Transverse colon (tissue), 4 donors: ENCODE measurements at places on chromosomes 7 and 10.

- H3K27ac ChIP-seq: no peak overlapping the region
- no peak overlapping the region for H3K4me3 ChIP-seq
- H3K4me1 ChIP-seq: no peaks in the 10 kb centered on the region
These were observed 41.5 kb downstream of the GATA3 start for GRCh38 chr10:8095959-8096358.

- no peak overlapping the region for H3K4me3 ChIP-seq
- no peaks in the 10 kb centered on the region for H3K4me1 ChIP-seq
- peaks cover 5% of the 10 kb centered on the region for H3K27me3 ChIP-seq
- no peak overlapping the region for H3K27ac ChIP-seq
- peak; percentile 45 for DNase-seq
These were observed 11.2 kb upstream of the SLC35B4 start for GRCh38 chr7:134327896-134328295.

DNA sequence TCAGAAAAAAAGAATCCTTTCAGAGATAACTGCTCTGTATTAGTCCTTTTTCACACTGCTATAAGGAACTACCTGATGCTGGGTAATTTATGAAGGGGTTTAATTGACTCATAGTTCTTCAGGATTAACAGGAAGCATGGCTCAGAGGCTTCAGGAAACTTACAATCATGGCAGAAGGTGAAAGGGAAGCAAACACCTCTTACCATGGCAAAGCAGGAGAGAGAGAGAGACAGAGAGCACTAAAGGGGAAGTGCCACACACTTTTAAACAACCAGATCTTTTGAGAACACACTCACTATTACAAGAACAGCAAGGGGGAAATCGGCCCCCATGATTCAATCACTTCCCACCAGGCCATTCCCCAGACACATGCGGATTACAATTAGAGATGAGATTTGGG, 114.2 kb downstream of the TES start:
- no peaks in the 10 kb centered on the region for H3K4me1 ChIP-seq
- H3K27ac ChIP-seq: no peak overlapping the region
- no peak overlapping the region for H3K4me3 ChIP-seq
- H3K27me3 ChIP-seq: no peaks in the 10 kb centered on the region

GRCh38 chr10:115861455-115861854, 411.6 kb downstream of the GFRA1 start:
- no peak for DNase-seq
- no peak overlapping the region for H3K4me3 ChIP-seq
- no peaks in the 10 kb centered on the region for H3K36me3 ChIP-seq
- H3K4me1 ChIP-seq: no peaks in the 10 kb centered on the region

DNA sequence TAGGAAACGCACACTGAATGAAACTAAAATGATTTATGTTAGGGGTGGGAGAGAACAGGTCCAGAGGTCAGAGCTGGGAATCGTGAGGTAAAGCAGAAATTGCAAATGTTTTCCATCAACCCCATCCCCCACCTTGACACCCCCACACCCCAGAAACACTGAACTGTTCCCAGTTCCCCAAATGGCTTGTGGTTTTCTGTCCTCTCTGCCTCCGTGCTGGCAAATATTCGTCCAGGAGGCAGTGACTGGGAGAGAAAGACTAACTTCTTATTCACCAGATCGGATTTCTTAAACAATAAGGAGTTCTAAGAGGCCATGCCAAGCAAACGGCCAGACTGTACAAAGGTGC, 730 bp upstream of the RASSF4 start:
- no peaks in the 10 kb centered on the region for H3K27me3 ChIP-seq
- H3K4me3 ChIP-seq: peak overlapping the region; percentile 30
- H3K27ac ChIP-seq: peak overlapping the region; percentile 91
- H3K4me1 ChIP-seq: peaks cover 24% of the 10 kb centered on the region
- no peak for DNase-seq

- H3K27ac ChIP-seq: no peak overlapping the region
- H3K4me1 ChIP-seq: no peaks in the 10 kb centered on the region
- H3K27me3 ChIP-seq: no peaks in the 10 kb centered on the region
- H3K36me3 ChIP-seq: no peaks in the 10 kb centered on the region
- H3K4me3 ChIP-seq: no peak overlapping the region
These were observed 213.1 kb downstream of the ELFN1 start for GRCh38 chr7:1883031-1883761.

DNA sequence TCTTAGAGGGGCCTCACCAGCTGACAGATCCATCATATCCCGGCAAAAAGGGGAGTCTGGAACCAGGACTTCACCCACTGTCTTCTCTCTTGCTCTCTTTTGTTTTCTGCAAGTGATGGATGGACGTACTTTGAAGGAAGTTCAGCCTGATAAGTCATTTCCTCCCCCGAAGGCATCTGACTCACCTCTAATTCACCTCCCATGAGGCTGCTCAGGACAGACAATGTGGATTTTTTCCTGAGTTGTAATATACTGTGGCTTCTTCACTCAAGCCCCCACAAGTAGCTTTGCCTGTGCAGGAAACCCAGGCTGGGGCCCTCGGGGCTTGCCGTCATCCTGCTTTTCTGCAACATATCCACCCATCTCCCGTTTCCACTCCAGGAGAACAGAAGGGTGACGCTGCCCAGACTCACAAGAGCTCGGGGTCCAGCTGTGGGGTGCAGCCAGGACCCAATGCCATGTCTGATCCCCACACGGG, 70.4 kb downstream of the ASB13 start:
- no peak overlapping the region for H3K27ac ChIP-seq
- no peak for DNase-seq
- H3K4me1 ChIP-seq: no peaks in the 10 kb centered on the region
- H3K36me3 ChIP-seq: no peaks in the 10 kb centered on the region

DNA sequence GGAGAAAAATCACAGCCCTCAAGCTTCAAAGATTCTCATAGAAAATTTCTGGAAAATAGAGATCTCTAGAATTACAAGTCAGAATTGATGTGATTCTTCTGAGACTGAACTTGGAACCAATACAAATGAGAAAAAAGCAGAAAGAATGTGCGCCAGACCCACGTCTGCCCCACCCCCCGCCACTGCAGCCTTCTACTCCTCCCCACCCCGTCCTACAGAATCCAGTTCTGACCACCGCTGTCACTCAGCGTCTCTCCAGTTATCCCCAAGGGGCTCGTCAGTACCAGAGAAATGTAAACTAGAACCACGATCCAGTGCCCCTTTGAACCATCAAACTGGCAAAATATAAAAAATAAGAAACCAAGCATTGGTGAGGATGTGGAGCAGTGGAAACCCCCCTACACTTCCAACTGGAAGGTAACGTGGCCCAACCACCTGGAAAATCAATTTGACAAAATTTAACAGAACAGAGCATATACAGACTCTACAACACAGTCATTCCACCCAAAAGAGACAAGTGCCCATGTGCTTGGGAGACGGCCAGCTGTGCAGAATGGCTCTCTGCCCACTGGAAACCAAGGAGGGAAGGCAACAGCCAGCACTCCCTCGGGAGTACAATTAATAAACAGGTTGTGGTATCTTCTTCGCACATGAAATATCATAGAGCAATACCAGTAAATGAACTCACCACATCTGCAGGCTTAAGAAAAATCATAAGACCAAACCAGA, 397.9 kb downstream of the TNS3 start:
- no peak overlapping the region for H3K27ac ChIP-seq
- peaks cover 5% of the 10 kb centered on the region for H3K4me1 ChIP-seq
- no peak overlapping the region for H3K4me3 ChIP-seq
- no peaks in the 10 kb centered on the region for H3K36me3 ChIP-seq
- H3K27me3 ChIP-seq: no peaks in the 10 kb centered on the region

DNA sequence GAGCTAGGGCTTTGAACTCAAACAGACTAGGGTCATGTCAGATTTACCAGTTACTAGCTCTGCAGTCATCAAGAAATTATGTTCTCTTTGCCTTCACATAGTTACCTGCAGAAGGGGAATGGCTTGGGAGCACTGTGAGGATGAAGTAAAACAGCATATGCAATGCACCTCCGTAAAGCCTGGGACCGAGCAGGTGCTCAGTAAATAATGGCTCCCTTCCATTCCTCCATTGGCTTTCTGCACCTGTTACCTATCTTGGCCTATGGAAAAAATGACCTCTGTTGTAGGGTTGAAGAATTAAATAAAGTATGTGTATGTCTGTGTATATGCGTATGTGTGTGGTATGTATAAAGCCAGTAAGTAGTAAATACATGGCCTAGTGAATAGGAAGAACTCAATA, 78.8 kb downstream of the PDE1C start:
- no peaks in the 10 kb centered on the region for H3K27me3 ChIP-seq
- no peaks in the 10 kb centered on the region for H3K36me3 ChIP-seq
- no peak overlapping the region for H3K27ac ChIP-seq
- H3K4me1 ChIP-seq: no peaks in the 10 kb centered on the region

DNA sequence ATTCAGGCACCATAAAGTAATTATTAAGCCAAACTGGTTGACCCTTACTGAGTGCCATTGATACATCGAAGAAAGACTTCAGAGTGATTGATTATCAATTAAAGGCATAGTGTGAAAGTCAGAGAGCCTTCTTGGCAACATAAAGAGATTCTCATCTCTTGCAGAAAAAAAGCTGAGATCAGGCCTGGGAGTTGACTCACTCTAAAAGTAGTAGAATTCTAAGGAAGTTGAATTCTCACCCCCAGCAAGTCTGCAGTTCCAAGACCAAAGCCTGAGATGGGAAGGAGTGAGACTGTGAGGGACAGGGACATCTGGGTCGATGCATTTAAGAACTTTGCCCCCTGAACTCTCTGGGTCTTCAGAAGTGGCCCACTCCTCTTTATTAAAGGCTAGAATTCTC, 21.6 kb upstream of the ERCC6 start:
- no peak overlapping the region for H3K4me3 ChIP-seq
- H3K27me3 ChIP-seq: peaks cover 16% of the 10 kb centered on the region
- no peaks in the 10 kb centered on the region for H3K4me1 ChIP-seq
- H3K27ac ChIP-seq: no peak overlapping the region

DNA sequence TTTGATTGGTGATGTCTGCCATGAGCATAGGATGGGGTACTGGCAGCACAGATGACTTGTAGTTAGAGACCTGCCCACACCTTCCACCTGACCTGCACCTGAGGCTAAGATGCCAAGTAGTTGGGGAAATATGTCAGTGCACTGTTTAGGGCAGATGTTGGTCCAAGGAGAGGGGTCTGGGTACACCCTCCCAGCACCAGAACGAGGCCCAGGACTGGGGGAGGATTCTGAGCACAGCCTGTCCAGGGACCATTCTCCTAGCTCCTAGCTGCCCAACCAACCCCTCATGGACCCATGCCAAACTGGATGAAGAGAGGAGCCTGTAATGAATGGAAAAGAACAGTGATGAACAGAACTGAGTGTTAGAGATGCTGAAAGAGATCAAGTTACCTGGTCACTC, 28.0 kb downstream of the FRMPD2 start:
- H3K27ac ChIP-seq: no peak overlapping the region
- no peaks in the 10 kb centered on the region for H3K27me3 ChIP-seq

DNA sequence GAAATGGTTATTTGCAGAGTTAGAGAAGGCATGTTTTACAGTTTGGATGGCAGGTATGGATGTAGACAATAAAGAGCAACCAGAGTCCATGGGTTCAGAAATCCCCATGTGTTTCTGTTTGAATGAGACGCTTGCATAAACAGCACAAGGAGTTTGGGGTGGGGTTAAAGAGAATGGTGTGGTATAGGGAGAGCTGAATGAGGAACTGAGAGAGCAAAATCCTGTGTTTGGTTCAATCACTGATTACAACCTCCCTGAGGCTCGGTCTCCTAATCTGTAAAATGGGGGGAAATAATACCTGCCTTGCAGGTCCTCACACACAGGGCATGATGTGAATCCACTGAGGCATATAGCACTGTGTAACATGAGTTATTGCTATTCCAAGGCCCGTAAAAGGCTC, 23.7 kb downstream of the CAV1 start:
- H3K27me3 ChIP-seq: no peaks in the 10 kb centered on the region
- no peaks in the 10 kb centered on the region for H3K4me1 ChIP-seq
- H3K4me3 ChIP-seq: no peak overlapping the region
- no peak for DNase-seq
- H3K27ac ChIP-seq: peak overlapping the region; percentile 7

DNA sequence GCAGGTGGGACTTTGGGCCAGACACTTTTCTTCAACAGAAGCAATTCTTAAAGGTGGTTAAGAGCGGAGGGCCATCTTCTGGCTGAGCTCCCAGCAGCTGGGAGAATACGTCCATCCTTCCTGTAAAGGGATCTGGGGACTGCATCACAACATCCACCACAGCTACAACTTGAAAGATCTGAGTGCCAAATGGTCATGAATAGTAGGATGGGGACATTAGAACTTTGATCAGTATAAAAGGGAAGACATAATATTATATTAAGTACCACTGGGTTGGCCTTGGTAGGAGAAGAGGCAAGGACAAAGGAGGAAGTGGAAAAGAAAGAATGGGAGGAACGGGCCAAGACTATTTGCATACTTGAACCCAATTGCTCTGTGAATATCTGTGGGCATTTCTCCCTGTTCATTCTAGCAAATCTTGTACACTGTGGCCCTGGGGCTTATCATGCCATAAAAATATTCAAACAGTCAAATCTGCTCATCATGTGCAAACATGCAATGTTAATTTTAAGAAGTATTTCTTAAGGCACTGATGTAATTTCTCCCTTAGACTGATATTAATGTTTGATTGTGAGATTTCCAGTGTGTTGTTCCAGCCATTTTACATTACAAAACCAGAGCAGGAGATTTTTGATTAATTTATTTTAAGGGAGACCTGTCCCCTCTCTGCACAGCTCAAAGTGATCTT, 65.5 kb upstream of the CREB5 start:
- DNase-seq: no peak
- no peaks in the 10 kb centered on the region for H3K4me1 ChIP-seq
- no peak overlapping the region for H3K4me3 ChIP-seq

- no peaks in the 10 kb centered on the region for H3K4me1 ChIP-seq
- no peaks in the 10 kb centered on the region for H3K36me3 ChIP-seq
- H3K27ac ChIP-seq: no peak overlapping the region
These were observed 112.5 kb upstream of the IGFBP3 start for GRCh38 chr7:46033592-46033991.

DNA sequence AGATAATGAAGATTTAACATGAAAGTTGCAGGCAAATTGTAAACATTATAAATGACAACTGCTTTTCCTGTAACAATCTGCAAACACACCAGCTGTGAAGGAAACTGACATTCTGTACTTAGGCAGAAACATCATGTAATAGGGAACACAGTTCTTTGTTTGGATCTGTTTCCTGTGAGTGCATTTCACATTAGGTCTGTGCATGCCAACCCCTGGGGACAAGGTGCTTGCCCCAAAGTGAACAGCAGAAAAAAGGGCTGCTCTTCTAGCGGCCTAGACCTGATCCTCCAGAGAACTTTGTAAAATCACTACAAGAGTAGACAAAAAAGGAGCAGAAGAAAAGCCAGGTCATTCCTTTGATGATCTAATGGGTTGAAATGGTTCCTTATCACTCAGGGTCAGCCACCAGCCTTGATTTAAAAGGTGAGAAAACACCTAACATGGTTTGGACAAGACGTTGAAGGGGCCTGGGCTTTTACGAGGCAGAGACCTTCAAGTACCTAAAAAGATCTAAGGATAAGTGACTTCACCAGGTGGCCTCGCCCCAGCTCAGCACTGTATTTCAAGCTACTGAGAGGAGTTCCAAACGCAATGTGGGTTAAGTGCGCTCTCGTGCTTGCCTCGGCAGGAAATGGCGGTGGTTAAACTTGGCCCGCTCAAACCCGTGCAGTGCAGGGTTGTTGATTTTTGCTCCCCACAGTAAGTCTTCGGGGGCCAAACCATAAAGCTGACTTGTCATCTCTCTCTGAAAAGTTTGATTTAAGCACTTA, 249.7 kb downstream of the CREB5 start:
- no peak overlapping the region for H3K4me3 ChIP-seq
- no peaks in the 10 kb centered on the region for H3K36me3 ChIP-seq
- H3K27me3 ChIP-seq: peaks cover 15% of the 10 kb centered on the region
- no peak for DNase-seq
- no peaks in the 10 kb centered on the region for H3K4me1 ChIP-seq
- no peak overlapping the region for H3K27ac ChIP-seq
